Adipocyte (in vitro differentiated cells): ENCODE measurements at places on chromosomes 2 and 18.

- no peak for DNase-seq
Observed at GRCh38 chr2:145563741-145564615, 1044.1 kb upstream of the ZEB2 start.

GRCh38 chr2:227889336-227889735 is 17.9 kb downstream of the DAW1 start:
- DNase-seq: no peak

- DNase-seq: peak; percentile 89
Observed at GRCh38 chr2:44244135-44244871, 31.0 kb upstream of the SLC3A1 start.

DNA sequence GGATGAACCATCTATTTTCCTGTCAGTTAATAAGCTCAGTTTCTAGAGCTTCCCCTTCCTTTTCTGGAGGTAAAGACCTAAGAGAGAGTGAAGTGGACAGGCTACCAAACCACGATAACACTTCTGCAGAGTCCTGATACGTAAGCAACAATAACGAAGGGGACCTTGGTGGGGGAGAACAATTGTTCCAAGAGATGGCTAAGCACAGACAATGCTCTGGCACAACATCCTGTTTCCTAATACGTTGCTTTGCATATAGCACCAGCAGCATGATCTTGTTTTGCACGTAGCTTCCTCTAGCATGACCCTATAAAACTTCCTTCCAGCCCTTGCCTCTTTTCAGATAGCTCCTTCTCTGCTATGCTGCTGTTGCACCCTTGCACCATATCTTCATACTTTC is 247.3 kb downstream of the RAD51AP2 start:
- no peak for DNase-seq

DNA sequence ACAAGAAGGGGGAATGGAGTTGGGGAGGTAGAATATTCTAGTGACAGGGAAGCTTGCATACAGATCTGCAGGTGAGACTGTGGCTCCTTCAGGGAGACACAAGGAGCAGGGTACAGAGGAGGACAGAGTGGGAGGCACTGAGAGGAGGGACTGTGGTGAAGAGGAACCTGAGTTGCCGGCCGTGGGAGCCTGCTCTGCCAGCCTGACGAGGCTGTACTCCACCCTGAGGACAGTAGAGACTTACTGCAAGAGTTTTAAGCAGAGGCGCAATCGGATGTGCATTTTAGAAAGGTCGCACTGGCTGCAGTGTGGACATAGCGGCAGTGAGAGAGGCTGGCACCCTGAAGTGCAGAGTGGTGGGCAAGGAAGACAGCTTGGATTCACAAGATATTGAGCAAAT is 185.8 kb downstream of the GFPT1 start:
- no peak for DNase-seq

GRCh38 chr2:197821550-197822289 is 17.3 kb downstream of the PLCL1 start:
- DNase-seq: no peak

GRCh38 chr2:63888490-63889402 is 47.0 kb downstream of the UGP2 start:
- DNase-seq: peak; percentile 57

DNA sequence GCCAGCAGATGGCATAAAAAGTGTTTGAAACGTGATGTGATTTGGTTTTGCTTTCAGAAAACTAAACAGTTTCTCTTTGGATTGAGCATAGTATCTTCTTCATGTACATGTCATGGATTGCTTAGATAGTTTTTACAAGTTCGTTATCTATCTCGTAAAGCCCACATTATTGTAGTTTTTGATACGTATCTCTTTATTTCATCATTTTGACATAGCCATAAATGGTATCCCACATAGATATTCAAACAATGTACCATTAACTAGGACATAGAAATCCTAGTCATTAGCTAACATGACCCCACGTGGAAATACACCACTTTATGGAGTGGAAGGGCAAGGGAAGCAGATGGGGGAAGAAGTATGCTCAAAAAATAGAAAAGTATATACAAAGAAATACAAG is 93.6 kb downstream of the MAP2 start:
- no peak for DNase-seq

DNA sequence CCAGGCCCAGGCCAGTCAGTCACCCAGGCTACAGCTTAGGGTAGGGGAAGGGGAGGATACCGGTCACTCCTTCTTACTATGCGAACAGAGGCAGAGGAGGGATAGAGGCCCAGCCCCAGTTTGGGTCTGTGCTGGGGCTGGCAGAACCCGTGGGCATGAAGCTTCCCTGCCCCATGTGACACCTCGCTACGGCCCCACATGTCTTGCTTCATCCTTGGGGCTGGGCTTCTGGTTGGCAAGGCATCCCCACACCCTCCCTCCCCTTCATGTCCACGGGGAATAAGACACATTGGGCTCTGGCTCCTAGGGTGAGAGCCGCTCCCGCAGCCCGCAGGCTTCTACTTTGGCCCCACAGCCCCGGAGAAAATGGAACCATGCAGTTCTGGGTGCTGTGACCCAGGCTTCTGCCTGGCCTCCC is 32.4 kb downstream of the HS1BP3 start:
- DNase-seq: no peak

DNA sequence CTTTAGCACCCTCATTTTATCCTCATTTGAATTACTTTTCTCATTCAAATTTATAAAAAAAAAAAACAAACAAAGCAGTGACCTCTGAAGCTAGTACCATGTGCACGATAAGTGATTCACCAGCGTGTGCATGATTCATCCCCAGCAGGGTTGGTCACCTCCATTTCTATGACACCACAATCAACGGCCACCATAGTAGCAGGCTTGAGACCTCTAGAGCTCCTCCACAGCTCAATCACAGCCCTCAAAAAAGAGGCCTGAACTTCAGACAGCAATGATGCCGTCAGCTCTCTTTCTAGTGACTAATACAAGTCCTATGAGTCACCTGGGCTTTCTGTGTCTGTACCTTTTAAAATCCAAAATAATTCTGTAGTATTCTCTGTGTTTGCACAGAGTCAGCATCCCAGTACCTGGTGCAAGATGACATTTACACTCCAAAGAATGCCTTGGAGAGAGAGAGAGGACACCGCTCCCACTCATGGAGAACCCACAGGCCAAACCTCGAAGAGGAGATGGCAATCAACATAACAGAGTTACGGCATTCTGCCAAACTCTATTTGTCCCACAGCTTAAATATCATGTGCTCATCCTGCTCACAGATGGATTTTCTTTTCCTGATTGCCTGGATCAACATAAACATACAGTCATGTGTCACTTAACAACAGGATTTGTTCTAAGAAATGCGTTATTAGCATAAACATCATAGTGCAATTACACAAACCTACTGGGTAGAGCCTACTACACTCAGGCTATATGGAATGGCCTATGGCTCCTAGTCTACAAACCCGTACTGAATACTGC is 58.7 kb downstream of the L3MBTL4 start:
- DNase-seq: no peak

- DNase-seq: no peak
Observed at GRCh38 chr2:167135706-167136105, 247.4 kb downstream of the XIRP2 start.

DNA sequence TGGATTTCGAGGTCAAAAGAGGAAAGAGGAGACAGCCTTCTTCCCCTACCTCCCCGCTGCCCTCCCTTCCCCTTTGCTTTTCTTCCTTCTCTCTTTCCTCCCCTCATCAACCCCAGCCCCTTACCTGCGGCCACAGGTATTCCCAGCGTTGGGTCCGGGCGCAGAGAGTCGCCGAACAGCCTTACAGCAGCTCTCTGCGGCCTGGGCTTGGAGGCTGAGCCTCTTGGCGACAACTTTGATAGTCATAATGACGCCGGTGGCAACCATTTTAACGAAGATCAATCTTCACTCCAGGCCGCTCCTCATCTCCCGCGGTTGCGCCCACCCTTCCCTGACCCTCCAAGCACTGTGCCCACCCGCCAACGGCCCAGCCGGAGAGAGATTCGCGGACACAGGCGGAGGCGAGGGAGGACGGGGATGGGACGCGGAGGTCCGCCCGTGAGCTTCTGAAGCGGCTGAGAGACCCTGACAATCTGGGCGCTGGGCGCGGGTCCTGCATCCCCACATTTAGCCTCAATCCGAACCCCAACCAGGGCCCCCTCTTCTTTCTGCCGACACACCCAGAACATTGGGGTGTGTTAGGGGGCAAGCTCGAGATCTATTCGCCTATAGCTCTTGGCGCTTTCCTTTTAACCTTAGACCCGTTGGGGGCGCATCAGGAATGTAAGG is 1.5 kb upstream of the EVX2 start:
- DNase-seq: no peak

- DNase-seq: no peak
Observed at GRCh38 chr2:219181531-219181930, 3.5 kb downstream of the RETREG2 start.

DNA sequence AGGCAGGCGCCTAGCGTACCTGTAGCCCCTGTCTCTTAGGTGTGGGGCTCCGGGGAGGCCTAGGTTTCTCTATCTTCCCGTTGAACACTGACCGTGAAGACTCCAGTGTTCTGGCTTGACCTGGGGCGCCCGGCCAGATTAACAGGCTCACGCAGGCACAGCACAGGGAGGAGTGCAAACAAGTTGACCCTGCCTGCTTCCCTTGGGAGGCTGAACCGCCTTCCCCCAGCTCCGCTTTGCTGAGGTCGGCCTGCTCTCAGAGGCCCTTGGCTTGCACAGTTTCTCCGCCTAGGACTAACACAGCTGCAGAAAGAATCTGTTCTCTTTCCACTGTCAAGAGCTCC is 567 bp downstream of the PCYOX1 start:
- peak; percentile 33 for DNase-seq

DNA sequence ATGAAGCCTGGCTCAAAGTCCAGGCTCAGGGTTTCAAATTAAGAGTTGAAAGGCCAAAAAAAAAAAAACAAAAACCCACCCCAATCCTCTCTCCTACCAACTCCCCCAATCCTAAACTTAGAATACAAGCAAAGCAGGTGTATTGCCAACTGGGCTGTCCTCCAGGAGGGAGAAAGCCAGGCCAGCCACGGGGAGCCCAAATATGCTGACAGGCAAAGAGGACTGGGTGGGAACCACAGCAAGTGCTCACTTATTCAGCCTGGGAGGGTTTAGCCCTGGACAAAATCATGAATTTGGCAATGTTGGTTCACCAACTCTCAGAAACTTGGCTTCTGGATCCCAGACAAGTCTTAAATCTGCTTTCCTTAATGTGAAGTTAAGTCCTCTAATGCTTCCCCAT is 36.5 kb downstream of the GKN2 start:
- no peak for DNase-seq

GRCh38 chr2:232449964-232450363 is 6.0 kb upstream of the ALPI start:
- DNase-seq: no peak

- no peak for DNase-seq
Observed at GRCh38 chr2:145038041-145038525, 518.2 kb upstream of the ZEB2 start.

DNA sequence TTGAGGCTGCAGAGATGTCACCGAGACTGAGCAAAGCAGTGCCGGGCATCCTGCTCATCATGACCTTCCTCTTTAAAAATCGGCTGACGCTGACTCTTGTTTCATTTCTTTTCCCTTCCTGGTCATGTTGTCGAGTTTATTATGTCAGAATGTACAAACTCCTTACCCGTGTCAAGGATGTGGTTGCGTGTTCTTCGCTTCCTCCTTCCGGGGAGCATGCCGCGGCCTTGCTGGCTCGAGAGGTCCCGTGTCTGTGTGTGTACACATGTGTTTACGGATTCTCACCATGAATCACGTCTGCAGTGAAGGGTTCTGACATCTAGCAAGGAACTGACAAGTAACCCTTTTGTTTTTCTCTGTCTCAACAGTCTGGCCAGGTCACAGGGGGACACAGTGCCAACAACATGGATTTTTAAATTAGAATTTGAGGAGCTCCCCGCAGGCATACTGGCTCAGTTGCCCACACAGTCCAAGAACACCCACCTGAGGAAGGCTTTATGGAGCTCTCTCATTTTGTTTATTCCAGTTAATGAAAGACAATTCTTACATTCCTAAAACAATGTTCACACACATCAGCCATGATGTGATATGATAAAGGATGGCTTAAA is 60.2 kb downstream of the MYT1L start:
- no peak for DNase-seq

- no peak for DNase-seq
Observed at GRCh38 chr2:179049546-179050311, at the start of gene CCDC141. Gene CCDC141 (minus strand): TSS chr2:179050137. CDS start chr2:179049941, 196 bp downstream.

GRCh38 chr2:173493874-173494273 is 139.2 kb downstream of the CDCA7 start:
- DNase-seq: no peak

DNA sequence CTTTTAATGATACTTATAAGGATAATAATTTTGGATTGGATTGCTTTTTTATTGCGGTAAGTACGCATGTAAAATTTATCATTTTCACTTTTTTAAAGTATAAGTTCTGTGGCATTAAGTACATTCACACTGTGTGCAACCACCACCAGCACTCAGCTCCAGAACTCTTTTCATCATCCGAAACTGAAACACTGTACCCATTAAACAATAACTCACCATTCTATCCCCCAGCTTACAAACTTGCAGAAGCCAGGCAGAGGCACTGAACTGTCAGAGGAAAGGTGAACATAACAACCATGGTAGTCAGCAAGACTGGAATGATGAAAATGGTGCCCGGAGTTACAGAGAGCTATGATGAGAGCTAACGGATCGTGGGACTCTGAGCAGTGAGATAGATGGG is 465.9 kb downstream of the ADCYAP1 start:
- no peak for DNase-seq

DNA sequence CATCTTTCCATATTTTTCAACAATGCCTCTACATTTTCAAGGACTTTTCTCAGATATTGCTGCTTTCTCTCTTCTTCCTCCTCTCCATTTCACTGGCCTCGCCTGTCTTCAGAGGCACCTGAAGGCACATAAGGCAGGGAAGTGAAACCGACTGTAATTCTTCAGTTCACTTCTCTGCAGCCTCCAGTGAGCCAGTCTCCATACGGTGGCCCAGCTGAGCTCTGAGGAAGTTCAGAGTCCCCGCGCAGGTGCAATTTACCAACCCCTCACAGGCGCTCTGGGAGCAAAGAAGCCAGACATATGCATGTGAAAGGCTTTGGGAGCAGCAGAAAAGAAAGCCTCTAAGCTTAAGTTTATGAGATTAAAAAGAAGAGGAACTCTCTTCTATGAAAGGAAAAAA is 12.4 kb downstream of the KLHL14 start:
- DNase-seq: no peak

- DNase-seq: no peak
Observed at GRCh38 chr2:226256237-226256636, 543.4 kb downstream of the IRS1 start.

GRCh38 chr2:172093416-172094293 is 8.3 kb downstream of the DLX1 start:
- DNase-seq: peak; percentile 38

DNA sequence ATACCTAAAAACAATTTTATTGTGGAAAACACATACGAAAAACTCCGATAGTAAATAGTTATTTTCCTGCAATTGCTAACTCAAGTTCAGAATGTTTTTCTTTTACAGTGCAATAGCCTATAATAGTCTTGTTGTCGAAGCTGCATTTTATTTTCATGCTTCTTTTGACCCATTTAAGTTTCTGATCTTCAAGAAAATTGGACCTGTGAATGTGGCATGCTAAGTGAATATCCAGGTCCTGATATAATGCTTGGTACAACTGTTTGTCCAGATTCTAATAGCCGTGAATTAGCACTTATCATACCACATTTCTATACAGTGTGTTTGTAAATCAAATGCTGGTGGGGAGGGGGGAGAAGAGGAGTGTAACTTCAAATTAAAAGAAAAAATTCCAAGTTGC is 3.0 kb upstream of the ONECUT2 start:
- DNase-seq: no peak

- DNase-seq: peak; percentile 92
Observed at GRCh38 chr2:188974164-188974563, at the start of gene COL3A1. Gene COL3A1 (plus strand): TSS chr2:188974373. CDS start chr2:188974490, 117 bp downstream.
